CD4-positive, alpha-beta T cell treated with Interleukin-15 for 4 hours (primary cell): ENCODE measurements at places on chromosomes 12 and 14.

GRCh38 chr12:14970473-14970872 lies 2.4 kb upstream of the PDE6H start:
- no peak for DNase-seq

DNA sequence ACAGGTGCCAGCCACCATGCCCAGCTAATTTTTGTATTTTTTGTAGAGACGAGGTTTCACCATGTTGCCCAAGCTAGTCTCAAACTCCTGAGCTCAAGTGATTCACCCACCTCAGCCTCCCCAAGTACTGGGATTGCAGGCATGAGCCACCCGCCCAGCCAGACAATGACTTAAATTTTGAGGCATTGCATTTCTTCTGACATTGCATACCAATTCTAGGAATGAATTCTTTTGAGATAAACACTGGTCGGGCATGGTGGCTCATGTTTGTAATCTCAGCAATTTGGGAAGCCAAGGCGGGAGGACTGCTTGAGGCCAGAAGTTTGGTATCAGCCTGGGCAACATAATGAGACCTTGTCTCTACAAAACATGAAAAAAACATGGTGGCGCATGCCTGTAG lies 2.5 kb upstream of the CELA1 start:
- DNase-seq: no peak

GRCh38 chr14:89957791-89958190 lies 2.1 kb downstream of the TDP1 start:
- no peak for DNase-seq

DNA sequence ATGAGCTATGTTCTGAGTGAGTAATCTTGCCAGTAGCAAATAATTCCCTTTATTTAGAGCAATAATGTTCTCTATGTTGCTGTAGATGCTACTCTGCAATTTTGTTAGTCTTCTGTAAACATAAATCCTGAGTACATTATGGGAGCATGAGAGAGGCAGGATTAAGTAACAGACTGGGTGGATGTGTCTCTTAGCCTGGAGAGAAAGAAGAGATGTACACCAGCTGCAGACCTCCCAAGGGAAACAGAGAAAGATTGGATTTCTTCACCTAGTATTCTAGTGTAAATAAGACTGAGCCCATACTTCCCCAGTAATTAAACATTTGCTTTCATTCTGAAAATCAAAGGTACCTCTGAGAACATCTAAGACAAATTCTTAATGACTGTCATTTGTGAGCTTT lies 564.0 kb downstream of the TRHDE start:
- DNase-seq: no peak

GRCh38 chr14:52339262-52339661 lies 25.1 kb downstream of the PTGER2 start:
- DNase-seq: no peak

- peak; percentile 42 for DNase-seq
Measured at GRCh38 chr12:132812631-132813305, 15.9 kb downstream of the GOLGA3 start.

DNA sequence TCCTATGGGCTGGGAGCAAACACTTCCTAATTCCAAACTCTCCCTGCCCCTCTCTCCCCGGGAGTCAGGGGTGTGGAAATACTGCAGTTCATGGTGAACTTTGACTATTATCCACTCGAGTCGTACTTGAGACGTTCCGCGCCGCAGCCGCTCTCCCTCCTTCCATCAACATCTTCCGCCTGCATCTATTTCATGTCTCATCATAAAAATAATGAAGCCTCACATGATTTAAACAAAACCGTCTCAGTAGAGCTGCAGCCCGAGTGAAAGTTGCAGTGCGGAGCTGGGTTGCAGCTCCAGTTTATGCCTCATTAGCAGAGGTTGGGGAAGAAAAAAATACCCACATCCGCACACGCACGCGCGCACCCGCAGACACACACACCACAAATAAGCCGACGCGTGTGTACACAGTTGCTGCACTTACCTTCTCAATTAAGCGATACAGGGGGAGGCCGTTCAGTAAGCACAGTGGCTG lies 283 bp downstream of the LMO3 start:
- DNase-seq: no peak

DNA sequence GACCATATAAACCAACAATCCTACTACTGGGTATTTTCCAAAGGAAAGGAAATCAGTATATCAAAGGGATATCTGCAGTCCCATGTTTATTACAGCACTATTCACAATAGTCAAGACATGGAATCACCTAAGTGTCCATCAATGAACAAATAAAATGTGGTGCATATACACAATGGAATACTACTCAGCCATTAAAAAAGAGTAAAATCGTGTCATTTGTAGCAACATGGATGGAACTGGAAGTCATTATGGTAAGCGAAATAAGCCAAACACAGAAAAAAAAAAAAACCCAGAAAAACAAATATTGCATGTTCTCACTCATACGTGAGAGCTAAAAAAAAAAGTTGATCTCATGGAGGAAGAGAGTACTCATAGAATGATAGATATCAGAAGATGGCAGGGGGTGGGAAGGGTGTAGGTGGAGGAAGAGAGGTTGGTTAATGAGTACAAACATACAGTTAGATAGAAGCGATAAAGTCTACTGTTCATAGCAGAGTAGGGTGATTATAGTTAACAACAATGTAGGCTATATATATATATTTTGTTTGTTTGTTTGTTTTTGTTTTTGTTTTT lies 49.3 kb downstream of the BCAT1 start:
- no peak for DNase-seq

DNA sequence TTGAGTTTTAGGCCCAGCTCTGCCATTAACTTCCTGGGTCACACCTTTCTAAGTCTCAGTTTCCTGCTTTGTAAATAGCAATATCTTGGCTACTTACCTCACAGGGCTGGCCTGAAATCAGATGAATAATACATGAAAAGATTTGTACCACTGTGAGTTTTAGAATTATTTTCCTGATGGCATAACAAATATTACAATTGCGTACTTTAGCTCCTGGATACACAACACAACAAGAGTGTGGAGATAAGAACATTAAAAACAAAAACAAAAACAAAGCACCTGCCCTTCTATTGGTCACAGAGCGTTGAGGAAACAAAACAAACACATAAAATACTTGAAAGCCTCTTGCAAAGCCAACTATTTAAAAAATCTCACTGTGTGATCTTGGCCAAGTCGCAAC lies 4.9 kb upstream of the HDAC7 start:
- DNase-seq: no peak

GRCh38 chr14:104224131-104224505 lies 85.7 kb downstream of the KIF26A start:
- DNase-seq: no peak

GRCh38 chr12:129258781-129259318 lies 405.6 kb downstream of the GLT1D1 start:
- DNase-seq: no peak

GRCh38 chr14:32104803-32105202 lies 27.7 kb downstream of the ARHGAP5 start:
- DNase-seq: no peak

- DNase-seq: no peak
Measured at GRCh38 chr12:43143278-43143677, 408.7 kb downstream of the ADAMTS20 start.

DNA sequence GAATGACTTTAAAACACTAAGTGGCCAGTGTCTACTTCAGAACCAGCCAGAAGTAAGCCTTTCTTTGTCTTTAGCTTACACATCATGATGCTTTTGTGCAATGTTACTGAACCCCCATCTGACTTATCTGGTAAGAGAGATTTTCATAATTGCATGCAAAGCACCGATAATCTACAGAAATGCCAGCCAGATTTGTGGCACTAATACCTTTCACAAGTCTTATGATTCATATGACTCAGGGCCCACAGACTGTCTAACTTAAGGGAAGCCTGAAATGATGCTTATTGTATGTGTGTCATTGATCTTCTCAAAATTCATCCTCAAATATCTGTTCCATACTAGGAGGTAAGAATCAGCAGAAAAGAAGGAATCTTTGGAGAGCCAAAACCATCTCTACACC lies 18.0 kb downstream of the IGF1 start:
- DNase-seq: no peak

DNA sequence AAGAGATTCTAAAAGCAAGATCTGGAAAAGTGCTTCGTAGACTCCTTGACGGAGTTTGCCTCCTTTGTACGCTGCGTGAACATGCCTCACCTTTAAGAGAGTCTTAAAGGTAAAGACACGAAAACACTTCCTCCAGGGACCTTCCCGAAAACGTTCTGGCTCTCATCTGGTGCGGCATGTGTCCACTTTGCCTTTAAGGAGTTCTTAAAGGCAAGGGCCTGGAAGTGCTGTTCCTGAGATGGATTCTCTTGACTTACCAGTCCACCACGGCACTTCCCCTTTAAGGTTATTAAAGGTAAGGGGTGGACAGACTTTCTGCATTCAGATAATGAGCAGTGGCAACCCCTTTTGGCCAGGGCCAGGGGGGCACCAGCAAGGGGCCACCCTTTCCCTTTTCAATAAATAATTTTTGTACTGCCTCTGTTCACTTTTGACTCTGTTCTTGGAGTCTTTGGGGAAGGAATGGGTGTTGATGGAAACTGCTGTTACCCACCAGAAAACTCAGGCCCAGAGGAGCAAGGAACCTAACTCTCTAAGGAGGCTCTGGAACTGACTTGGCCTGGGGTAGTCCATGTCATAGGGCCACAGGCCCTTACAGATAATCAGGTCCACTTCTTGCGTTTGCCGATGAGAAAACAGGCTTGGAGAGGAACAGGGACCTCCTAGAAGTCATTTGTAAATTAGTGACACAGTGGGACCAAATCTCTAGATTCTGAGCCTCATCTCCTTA lies 4.4 kb downstream of the REM2 start:
- peak; percentile 73 for DNase-seq

DNA sequence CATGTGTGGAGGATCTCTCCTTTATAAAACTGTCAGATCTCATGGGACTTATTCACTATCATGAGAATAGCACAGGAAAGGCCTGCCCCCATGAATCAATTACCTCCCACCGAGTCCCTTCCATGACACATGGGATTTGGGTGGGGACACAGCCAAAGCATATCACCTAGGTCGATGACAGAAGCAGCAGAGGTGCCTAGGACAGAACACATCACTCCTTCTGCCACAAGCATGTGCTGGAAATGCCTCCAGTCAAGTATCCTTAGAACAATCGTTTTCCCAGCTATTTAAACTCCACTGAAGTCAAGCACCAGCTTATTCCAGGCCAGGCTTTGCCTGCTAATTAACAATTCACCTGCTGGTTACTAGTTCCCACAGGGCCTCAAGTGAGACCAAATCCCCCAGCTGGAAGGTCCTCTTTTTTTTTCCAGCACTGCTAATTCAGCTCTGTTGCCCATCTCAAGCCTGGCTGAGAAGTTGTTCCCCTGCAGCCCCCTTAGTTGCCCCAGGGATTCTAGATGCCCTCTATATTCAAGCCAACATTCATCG lies 212.3 kb upstream of the NUDT4 start:
- DNase-seq: no peak

GRCh38 chr14:74491956-74492775 lies 939 bp downstream of the NPC2 start:
- no peak for DNase-seq

GRCh38 chr14:28772613-28773012 lies 6.0 kb downstream of the FOXG1 start:
- DNase-seq: no peak

DNA sequence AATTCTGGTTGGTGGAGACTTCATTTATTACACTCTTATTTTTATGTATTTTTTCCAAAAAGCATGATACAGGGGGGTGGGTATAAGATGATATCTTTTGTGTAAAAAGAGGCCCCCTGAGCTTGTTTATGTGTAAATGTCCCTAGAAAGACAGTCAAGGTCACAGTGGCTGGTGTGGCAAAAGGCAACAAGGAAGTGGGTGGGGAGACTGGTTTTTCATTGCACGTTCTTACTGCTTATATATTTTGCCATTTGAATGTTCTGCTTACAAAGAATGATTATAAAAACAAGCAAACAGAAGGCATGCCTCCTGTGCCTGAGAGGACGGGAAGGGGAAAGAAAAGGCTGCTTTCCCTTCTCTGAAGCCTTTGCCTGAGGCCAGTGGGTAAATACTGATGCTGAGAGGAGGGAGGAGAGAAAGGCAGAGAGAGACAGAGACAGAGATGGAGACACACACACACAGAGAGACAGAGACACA lies 24.1 kb upstream of the ADIPOR2 start:
- DNase-seq: no peak

GRCh38 chr12:12506496-12506890 lies 56.2 kb downstream of the DUSP16 start:
- DNase-seq: no peak

- DNase-seq: peak; percentile 16
Measured at GRCh38 chr12:89707703-89708564, 704 bp downstream of the ATP2B1 start.

DNA sequence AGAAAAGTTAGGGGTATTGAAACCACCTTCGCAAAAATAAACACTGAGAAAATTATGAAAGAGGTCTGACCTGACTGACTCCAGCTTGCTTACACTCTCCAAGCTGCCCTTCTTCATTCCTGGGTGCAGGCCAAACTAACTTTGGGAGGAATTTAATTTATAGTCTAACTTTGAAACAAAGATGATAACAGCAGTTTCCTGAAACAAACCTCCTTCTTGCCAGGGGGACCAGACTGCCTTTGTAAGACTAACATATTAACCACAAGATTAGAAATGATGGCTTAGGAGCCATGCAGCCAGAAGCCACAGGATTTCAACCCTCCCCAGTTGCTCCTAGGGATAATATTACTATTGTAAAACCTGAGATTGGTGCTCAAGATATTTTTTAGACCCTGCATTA lies 13.8 kb upstream of the EEA1 start:
- DNase-seq: no peak

DNA sequence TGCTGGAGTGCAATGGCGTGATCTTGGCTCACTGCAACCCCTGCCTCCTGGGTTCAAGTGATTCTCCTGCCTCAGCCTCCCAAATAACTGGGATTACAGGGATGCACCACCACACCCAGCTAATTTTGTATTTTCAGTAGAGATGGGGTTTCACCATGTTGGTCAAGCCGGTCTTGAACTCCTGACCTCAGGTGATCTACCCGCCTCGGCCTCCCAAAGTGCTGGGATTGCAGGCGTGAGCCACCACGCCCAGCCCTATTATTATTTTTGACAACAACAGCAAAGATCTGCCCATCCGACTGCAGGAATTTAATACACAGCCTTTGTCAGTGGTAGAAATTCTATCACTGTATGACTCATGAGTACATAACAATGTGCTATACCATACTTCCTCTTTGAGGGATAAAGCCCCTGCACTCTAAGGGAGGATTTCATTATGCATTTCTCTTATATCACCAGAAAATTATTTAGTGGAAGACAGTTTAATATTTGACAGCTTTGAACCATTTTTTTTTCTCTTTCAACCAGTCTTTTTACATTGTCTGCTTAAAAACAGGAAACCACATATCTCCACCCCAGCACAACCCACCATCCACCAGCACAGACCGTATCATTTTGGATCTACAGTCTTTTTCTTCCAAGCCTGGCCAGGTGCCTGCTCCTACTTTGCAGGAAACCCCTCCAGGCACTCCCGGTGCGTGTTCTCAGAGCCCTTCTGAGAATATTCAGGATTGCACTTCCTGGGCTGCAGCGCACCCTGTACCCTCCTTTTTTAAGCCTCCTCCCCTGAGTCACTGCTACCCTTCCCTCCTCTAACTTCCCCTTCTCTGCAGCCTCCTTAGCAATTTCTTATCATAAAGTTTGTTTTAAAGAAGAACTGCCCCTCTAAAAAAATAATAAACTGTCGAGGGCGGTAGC lies 594 bp downstream of the ARHGDIB start:
- DNase-seq: peak; percentile 67

- no peak for DNase-seq
Measured at GRCh38 chr14:51327376-51327775, 87.3 kb downstream of the TMX1 start.
